ENCODE measurements at places on chromosomes 11 and 22.

DNA sequence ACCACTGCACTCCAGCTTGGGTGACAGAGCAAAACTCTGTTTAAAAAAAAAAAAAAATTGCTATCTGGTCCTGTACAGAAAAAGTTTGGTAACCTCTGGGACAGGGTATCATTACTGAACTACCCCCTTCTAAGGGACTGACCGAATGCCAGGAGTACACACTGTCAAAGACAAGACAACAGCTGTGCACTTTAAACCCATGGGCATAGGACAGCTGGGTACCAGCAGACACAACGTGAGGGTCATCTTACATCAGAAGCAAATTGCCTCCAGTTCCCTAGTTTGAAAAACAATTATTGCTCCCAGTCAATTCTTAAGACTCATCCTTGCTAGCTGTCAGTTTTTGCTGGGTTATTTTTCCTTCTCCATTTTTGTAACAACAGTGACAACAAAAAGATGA, 17.8 kb downstream of the CD59 start:
- DNase-seq, result no peak

- DNase-seq, result no peak
These were observed 666 bp upstream of the OVOL1 start for GRCh38 chr11:65786008-65786785.

GRCh38 chr11:100638648-100639047, 48.4 kb upstream of the ARHGAP42 start:
- DNase-seq, result no peak

DNA sequence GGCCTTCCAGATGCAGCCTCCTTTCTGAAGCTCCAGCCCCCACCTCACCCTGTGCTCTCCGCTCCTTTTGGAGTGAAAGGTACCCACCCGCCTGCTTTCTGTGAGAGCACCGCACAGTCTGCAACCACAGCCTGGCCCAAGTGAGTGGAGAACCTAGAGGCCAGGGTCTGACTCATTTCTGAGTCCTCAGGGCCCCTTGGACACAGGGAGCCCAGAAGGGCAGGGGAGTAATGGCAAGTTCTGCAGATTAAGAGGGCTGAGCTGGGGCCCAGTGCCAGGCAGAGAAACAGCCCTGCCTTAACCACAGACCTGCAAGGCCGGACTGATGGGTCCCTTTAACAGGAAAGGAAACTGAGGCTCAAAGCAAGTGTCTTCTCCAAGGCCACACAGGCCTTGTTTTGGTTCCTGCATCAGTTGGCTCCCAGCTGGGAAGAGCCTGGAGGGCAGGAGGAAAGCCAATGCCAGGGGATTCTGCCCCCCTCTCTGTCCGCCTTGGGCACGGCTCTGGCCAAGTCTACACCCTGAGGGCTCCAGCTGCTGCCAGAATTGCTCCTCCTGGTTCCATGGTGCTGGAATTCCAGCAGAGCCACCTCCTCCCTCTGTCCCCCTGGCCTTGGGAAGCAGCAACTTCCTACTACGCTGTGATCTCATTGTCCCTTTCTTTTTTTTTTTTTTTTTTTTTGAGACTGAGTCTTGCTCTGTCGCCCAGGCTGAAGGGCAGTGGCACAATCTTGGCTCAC, 55.1 kb downstream of the CYTH4 start:
- no peak for DNase-seq

GRCh38 chr11:65479184-65480145, 19.4 kb upstream of the MALAT1 start:
- DNase-seq, result peak; percentile 71

DNA sequence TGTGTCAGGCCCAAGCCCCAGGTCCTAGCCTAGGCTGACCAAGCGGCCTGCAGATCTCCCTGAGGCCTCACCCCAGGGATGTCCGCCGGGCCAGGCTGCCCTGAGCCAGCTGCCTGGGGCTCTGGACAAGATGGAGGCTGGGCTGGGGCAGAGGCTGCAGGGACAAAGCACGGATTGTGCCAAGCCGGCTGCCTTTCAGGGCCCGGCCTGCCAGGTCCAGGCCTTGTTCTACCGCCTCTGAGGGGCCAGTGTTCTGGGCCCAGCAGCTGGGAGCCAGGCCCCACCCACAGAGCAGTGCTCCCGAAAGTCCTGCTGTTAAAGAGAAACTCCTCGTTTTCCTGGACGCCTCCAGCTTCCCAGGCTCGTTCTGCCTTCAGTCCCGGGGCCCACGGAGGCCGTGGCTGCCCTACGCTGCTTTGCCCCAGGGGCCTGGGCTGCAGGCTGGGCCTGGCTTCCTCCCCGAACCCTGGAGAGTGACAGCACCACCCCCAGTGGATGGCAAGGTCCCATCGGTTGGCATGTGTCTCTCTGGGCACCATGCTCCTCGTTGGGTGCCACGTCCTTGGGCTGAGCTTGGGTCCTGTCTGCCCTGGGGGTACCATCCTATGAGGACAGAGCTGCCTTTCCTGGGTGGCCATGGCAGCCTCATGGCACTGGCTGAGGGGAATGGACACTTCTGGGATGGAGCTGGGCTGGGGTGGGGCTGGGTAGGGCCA, 7.6 kb downstream of the BRSK2 start:
- DNase-seq, result no peak

DNA sequence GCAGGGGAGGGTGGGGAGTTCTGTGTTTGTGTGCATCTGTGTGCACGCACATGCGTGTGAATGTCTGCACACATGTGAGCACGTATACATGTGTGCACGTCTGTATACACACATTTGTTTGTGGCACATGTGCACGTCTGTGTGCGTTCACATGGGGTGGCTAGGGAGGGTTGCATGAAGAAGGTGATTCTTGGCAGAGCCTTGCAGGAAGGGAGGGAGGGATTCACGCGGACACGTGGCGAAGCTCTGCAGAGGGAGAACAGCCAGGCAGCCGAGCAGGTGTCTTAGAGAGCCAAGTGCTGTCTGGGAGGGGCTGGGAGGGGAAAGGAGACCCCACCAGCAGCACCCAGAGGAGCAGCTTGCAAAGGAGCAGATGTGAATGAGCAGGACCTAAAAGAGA, 372.1 kb downstream of the BRD1 start:
- no peak for DNase-seq

DNA sequence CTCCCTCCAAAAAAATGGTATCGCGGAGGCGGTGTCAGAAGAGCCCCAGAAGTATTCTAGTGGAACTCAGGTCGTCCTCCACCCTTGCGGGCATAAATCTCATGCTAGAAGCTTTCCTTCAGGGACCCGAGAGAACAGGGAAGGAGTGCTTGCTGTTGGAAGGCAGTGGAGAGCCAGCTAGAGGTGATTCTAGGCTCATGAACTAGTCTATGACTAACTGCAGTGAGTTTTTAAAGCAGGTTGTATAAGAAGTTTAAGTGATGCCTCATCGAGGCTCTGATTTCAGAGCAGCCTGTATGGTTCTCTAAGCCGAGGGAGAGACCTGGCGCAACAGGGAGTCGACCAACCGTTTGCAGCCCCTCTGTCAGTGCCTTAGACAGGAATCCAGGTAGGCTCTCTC, 85.7 kb downstream of the TBC1D22A start:
- no peak for DNase-seq

GRCh38 chr11:26571861-26572654, at the start of gene MUC15:
TSS of gene MUC15 (minus strand) at chr11:26572263. CDS start at chr11:26567094, 5,169 bp downstream.
- no peak for DNase-seq

- no peak for DNase-seq
These were observed 67.6 kb downstream of the UBASH3B start for GRCh38 chr11:122723106-122723505.

DNA sequence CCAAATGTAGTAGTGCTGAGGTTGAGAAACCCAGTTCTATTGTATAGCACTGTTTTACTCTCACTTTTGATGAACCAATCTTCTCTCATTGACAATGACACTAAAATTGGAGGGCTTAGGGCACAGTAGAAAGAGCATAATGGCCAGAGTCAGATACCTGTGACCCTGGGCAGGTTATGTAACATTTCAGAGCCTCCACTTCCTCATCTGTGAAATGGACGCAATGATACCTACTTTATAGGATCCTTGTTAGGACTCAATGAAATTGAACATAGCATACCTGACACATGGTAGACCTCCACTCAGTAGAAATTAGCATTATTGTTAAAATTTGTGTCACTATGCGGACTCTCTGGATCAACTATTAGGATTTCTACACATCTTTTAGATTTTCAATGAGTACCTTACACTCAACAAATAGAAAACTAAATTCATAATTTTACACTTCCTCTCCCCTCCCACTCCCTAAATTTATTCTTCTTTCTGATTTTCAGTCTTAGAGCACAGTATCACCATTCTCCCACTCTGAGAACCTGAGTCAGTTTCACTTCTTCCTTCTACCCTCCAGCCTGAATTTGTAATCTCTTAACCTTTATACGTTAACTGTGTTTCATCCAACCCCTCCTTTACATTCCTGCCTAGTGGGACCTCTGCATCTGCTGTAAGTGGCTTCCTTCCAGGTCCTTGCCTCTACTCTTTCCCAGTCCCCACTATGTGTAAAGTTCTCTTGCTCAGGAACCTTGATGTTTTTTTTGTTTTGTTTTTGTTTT, 78.3 kb downstream of the MICAL2 start:
- DNase-seq, result no peak

DNA sequence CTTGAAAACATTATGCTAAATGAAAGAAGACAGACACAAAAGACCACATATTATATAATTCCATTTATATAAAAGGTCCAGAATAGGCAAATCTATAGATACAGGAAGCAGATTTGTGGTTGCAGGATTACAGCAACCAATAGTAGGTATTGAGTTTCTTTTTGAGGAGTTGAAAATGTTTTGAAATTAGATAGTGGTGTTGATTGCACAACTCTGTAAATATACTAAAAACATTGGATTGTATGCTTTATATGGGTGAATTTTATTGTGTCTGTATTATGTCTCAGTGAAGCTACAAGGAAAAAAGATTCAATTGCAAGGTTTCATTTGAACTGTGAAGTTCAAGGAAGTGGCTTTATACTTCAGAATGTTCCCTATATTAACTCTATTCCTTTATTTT, 3.0 kb upstream of the RRAS2 start:
- no peak for DNase-seq

GRCh38 chr11:130728185-130729180, 187.8 kb downstream of the SNX19 start:
- DNase-seq, result no peak

Data from C1 segment of cervical spinal cord (tissue), 14 donors.